ENCODE measurements at places on chromosomes 1 and 21. TPM values are rescaled to one million over a fixed set of nuclear protein-coding genes. Genes with fewer than 3 reads are reported as not detected.

Gene FAM167B
- total RNA-seq, result 0.68 TPM

Gene TMPRSS15
- total RNA-seq, result not detected

- no peak for DNase-seq
Observed at GRCh38 chr1:113983391-113983790, 4.1 kb downstream of the OLFML3 start.

GRCh38 chr1:73040811-73041210 lies 758.5 kb upstream of the NEGR1 start:
- DNase-seq, result no peak

DNA sequence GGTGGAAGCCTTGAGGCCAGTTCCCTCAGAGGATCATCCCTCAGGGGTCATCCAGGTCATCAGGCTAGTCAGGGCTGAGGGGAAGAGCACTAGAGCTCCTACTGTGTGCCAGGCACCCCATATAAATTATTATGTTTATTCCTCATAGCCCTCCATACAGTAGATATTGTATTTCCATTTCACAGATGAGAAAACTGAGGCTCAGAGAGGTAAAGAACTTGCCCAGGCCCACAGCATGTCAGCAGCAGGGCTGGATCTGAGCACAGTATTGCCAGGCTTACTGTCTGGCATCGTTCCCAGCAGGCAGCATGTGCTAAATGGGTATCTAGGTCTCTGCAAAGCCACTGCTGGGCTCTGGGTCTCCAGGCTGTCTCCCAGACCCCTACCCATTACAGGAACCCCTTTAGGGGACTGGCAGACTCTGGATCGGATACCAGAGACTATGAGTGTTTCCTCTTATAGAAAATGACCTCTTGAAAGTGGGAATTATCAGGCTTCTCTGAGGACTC lies 153.3 kb downstream of the PTPRU start:
- no peak for DNase-seq

- no peak for DNase-seq
Observed at GRCh38 chr1:180521474-180522212, 19.3 kb upstream of the ACBD6 start.

GRCh38 chr21:29892379-29892778 lies 47.4 kb downstream of the GRIK1 start:
- no peak for DNase-seq

- no peak for DNase-seq
Observed at GRCh38 chr1:246372559-246372958, 134.5 kb downstream of the SMYD3 start.

DNA sequence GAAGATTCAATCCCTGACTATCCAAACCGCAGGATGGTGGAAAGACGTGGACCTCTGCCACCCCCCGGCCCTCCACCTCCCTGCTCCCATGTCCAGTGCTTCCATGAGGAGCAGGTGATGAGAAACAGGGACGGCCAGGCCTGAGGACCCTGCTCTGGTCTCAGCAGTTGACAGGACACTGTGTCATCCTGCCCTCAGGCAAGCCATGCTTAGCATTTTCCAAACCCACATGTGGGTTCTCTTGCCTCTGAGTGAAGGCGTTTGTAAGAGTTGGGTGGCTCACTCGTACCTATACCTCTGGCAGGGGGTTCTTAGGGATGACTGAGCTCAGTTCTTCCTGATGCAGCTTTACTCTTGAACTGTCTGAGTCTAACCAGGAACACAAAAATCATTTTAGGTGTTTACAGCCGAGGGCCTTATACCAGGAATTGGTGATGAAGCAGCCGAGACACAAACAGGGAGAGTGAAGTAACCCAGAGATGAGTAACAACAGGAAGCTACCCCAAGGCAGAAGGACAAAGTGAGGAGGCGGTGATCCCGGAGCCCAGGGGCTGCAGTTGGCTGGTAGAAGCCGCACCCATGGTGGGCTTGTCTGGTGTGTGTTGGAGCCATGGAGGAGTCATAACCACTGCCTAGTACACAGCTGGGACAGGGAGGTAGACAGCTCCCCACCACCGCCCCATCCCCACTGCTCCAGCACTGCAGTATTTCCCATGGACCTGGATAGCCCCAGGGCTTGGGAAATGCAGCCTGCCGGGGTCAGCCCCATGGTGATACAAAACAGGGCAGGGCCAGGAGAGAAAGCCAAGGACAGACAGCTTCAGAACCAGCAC lies 21.4 kb downstream of the MYBPH start:
- no peak for DNase-seq

DNA sequence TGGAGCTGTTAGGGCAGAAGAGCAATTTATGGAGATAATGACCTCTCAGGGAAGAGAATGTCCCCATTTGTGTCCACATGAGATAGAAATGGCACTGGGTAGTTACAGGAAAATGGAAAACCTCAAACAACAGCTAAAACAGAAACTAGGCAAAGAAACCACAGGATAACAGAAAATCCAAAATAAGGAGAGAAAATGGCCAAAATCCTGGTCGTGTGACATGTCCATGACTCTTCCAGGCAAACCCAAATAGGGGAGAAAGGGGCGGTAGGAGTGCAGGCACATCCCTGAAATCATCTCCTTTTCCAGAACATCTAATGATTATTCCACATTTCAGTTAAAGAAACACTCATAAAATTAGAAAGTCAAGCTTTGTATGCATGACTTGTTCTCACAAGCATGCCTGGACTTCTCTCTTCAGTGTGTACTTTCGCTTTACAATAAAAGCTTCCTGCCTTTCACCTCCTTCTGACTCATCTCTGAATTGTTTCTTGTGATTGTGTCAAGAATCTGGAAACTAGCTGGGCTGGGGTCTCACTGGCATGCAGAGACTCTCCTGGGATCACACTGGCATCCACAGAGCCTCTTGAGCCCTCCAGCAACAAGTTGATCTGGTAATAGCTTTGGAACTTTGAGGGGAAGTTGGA lies 171.4 kb upstream of the ZP4 start:
- no peak for DNase-seq

DNA sequence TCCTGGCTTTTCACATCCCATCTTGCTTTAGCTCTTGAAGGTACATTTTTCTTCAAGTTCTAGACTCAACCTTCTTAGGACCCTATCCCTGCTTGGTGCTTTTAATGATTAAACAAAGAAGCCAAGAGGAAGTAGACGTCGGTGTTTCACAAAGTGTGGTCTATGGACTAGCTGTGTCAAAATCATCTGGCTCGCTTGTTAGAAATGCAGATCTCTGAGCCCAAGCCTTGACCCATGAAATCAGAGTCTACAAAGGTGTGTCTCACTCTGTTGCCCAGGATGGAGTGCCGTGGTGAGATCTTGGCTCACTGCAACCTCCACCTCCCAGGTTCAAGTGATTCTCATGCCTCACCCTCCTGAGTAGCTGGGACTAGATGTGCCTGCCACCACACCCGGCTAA lies 295.5 kb upstream of the KAZN start:
- no peak for DNase-seq

Measured in activated CD4-positive, alpha-beta memory T cell treated with anti-CD3 and anti-CD28 coated beads for 36 hours (primary cell).